ENCODE measurements at places on chromosomes 1 and 21.

- peak; percentile 72 for DNase-seq
Measured at GRCh38 chr1:6259491-6260362, 1.2 kb downstream of the GPR153 start.

GRCh38 chr1:28236656-28237322, 865 bp downstream of the ATP5IF1 start:
- no peak for DNase-seq

DNA sequence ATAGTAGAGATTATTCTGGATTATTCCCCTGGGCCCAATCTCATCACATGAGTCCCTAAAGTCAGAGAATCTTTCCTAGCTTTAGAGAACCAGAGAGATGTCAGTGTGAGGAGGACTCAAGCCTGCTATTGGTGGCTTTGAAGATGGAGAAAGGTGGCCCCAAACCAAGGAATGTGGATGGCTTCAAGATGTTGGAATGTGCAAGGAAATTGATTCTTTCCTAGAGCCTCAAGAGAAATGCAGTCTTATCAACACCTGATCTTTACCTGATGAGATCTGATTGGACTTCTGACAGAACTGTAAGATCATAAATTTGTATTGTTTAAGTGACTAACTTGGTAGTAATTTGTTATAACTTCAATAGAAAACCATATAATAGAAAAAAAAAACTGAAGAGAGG, 51.0 kb downstream of the NME7 start:
- no peak for DNase-seq

DNA sequence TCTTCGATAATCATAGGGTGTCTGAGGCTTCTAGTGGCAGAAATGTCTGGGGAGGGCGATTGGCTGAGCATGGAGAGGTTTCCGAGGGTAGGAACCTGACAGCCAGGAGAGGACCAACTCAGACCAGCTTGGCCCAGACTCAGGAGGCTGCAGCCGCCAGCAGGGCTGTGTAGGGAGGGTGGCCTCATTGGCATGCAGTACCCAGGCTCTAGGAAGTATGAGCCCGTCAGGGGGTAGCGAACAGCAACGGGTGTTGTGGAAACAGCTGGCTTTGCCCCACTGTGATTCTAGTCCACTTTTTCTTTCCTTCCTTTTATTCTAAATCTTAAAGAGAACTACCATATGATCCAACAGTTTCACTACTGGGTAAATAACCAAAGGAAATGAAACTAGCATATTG, 103.3 kb downstream of the DIRAS3 start:
- no peak for DNase-seq

- DNase-seq, result no peak
Measured at GRCh38 chr1:56403321-56403720, 176.0 kb downstream of the PLPP3 start.

- DNase-seq, result no peak
Measured at GRCh38 chr1:29033829-29034466, 89.8 kb downstream of the TMEM200B start.

GRCh38 chr1:201459775-201460174, 9.2 kb downstream of the PHLDA3 start:
- no peak for DNase-seq

DNA sequence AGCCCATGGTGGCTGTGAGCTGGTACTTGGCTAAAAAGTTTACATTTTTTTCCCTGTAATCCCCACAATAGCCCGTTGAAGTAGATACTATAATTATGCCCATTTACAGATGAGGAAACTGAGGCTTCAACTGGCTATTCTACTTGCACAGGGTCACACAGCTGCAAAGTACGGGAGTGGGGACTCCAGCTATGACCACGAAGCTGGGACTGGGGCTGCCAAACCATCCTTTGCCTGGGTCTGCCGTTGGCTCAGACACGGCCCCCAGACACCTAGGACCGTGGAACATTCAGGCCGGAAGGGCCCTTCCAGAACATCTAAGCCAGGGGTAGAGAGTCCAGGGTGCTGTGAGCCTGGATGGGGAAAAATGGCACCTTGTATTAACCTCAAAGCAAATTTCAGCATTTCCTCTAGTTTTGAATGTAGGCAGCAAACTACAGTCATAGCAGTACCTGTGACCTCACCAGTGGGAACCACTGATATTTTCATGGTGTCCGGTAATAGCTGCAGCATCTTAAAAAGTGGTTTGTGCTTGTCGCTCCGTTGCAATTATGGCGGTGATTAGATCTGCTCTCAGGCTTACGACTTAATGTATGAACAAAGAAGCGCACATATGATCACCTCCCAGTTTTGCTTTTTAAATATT, 4.3 kb downstream of the TP73 start:
- DNase-seq, result no peak

GRCh38 chr1:235739631-235740030, 90.0 kb upstream of the GNG4 start:
- DNase-seq, result no peak

DNA sequence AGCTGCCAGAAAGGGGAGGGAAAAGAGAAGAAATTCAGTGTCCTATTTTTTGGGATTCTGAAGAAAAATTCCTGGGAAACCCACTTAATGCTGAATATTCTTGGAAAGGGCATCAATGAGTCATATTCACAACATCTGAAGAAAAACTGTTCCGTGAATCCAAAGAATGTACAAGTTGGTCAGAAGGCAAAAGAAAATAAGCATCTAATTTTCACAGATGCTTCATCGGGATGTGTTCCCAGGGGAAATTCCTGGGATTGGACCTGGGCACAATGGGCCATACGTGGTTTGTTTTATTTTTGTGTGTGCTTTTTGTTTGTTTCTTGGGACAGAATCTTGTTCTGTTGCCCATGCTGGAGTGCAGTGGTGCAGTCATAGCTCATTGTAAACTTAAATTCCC, 112.2 kb downstream of the MAP3K21 start:
- no peak for DNase-seq

DNA sequence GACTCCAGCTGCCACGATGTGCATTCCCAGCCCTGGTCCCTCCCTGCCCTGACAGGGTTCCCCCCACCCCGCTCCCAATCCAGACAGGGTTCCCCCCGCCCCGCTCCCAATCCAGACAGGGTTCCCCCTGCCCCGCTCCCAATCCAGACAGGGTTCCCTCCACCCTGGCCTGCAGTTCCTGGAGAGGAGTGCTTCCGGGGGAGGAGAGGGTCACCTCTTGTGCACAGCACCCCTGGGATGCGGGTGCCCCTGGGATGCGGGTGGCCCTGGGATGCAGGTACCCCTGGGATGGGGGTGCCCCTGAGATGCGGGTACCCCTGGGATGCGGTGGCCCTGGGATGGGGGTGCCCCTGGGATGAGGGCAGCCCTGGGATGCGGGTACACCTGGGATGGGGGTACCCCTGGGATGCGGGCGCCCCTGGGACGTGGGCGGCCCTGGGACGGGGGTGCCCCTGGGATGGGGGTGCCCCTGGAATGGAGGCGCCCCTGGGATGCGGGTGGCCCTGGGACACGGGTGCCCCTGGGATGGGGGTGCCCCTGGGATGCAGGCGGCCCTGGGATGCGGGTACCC, 36.7 kb upstream of the SLC19A1 start:
- DNase-seq, result no peak

- no peak for DNase-seq
Measured at GRCh38 chr1:87979079-87979478, 650.4 kb downstream of the LMO4 start.

GRCh38 chr1:12015001-12015491, 4.3 kb upstream of the MIIP start:
- no peak for DNase-seq

- DNase-seq, result no peak
Measured at GRCh38 chr1:202861420-202862132, 27.4 kb downstream of the RABIF start.

- DNase-seq, result no peak
Measured at GRCh38 chr1:92695104-92695503, 89.8 kb downstream of the EVI5 start.

- no peak for DNase-seq
Measured at GRCh38 chr1:145893306-145894055, 7.8 kb upstream of the ANKRD35 start.

- DNase-seq, result no peak
Measured at GRCh38 chr1:104795931-104796330, 1046.2 kb downstream of the AMY1C start.

DNA sequence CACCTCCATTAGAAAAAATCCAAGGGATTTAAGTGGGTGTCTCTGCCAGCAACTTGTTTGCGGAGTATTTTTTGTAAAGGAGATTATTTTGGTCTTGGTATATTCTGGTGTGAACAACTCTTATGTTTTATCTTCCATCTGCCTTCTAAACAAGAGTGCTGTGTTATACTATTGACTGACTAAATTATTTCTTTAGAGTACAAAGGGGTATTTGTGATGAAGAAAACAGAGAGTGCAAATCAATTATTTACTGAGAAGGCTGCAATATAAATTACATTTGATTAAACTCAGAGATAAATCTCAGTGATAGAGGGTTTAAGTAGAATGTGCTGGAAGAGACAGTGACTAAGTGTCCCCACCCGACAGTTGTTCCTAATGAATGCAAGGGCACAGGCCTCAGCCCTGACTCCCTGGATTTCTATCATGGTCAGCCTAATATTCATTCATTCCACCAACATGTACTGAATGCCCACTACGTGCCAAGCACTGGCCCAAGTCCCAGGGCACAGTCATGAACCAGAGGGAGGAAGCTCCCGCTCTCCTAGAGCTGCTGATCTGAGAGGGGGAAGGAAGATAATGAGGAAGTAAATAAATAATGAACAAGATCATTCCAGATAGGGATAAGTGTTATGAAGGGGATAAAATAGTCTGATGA, 196.9 kb upstream of the C8B start:
- DNase-seq, result no peak

DNA sequence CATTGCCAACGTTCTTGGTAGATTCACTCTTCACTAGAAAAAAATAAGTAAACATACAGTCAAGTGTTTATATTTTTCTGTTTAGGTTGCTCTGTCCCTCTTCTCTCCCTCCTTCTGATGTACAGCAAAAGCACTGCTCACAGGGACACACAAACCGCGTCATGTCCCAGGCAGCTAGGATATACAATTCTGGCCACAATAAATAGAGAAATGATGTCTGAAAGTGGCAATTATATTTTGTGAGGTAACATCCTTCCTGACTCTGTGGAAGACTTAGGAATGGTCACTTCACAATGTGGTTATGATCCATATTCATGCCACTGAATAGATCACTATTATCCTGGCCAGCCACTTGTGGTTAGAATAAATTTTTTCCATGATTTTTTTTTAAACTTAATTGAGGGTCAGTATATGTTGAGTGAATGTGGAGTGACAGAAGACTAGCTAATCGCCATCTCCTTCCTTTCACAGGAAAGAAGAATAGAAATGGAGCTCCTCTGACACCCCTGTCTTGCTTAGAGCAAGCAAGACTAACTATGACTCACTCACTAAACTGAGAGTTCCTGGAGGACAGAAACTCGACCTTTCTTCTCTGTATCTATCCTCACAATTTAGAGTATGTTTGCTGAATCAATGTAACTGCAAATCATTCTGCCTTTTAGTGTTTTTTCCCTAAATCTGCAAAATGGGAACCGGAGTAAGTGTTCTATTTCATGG, 54.0 kb downstream of the ZNHIT6 start:
- DNase-seq, result no peak

DNA sequence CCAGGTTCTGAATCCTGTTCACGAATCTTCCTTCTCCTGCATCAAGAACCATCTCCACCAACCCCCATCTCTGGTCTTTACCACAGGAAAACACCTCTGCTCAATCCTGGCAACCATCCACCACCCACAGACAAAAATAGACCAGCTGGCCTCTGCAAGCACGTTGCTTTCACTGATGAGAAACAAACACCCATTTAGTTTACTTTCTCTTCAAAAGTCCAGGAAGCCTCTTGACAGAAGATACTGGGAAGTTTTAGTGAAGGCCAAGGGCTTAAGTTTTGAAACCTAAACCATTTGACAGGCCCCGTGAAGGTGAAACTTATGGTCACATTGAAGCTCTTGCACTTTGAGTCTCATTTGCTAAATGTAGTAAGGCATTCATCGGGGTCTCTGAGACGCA, 122.6 kb upstream of the PPP2R5A start:
- DNase-seq, result no peak

- DNase-seq, result no peak
Measured at GRCh38 chr1:203448521-203449061, 27.0 kb upstream of the PRELP start.

- DNase-seq, result no peak
Measured at GRCh38 chr1:41800311-41800829, 118.4 kb downstream of the HIVEP3 start.

DNA sequence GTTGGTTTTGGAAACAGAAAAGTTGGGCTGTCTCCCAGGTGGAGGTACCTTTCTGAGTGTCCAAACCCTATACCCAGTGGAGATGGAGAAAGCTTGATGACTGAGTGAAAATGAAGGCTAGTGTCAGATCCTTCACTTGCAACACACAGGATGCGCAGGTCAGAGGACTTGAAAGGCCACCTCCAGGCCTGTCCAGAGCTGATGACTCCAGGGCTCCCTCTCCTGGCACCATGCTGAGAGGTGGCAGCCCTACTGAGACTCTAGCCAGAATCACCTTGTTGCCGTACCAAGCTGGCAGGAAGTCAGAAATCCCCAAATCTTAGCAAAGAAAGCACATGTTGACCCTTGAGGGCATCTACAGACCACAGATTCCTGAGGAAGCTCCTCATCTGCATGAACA, 16.4 kb downstream of the KNCN start:
- no peak for DNase-seq

GRCh38 chr1:224785040-224785328, 144.5 kb upstream of the DNAH14 start:
- DNase-seq, result no peak

DNA sequence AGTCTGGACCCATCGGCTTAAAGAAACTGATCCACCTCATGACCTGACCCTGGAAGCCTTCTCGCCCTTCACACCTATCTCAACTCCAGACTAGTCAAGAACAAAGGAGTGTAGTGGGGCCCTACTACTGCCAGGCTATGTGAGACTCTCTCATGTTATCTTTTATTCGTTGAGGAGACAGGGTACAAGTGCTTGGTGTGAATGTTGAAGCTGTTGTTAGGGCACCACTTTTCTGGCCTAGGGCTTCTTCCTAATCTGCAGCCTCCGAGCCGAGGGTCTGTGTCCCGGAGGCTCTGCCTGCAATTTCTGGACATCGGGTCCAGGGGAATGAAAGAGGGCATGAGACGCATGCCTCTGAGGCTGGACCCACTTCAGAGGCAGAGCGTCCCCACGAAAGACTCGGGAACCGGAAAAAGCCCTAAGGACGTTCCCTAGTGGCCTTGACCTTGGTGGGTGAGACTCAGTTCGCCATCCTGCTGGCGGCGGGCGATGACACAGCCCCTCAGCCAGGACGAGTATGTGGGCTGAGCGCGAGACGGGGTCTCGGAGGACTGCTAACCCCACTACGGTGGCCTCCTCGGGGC, 671 bp downstream of the DNAJC11 start:
- no peak for DNase-seq

DNA sequence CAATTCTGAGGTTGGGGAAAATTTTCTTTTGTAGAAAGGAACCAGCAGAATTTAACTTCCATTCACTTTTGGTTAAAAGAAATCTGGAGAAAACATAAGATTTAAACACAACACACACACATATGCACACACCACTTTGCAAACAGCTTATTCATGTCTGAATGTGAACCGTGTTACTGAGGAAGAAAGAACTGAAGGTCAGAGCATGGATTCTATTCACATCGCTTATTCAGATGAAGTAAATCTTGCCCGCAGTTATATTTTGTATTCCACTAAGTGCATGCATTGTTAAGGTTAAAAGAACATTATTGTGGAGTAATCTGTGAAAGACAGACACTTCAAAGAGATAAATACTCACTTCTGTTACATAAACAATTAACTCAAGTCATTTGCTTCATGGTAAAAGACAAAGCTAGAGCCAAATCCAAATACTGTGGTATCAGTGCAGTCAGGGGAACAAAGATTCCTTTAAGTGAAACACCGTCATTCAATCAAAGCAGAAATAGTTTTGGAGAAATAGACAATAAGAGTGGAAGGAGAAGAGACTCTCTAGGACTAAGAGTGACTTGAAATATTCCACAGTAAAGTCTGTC, 82.0 kb downstream of the LRRC53 start:
- DNase-seq, result no peak
